ENCODE measurements at places on chromosomes 3 and 15.

DNA sequence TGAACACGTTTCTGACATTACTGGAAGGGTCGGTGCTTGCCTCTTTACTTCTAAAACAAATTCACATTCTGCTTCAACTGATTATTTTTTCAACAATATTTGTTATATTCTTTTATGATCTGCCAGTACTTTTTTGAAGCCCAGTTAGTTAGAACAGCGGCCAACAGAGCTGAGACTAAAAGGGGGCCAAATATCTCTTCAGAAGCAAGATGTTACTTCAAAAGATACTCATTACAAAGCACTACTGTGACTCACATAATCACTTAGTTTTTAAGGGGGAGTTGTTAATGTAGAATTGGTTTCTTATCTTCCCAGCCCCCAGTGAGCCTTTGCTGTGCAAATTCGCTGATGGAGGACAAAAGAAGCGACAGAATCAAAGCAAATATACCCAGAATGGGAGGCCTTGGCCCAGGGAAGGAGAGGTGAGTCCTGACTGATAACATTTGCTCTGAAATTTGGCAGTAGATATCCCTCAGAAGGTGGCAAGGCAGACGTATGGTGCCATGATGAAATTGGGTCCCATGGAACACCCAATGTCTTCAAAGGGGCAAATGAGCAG is 587.8 kb downstream of the RBMS3 start:
- DNase-seq = no peak

DNA sequence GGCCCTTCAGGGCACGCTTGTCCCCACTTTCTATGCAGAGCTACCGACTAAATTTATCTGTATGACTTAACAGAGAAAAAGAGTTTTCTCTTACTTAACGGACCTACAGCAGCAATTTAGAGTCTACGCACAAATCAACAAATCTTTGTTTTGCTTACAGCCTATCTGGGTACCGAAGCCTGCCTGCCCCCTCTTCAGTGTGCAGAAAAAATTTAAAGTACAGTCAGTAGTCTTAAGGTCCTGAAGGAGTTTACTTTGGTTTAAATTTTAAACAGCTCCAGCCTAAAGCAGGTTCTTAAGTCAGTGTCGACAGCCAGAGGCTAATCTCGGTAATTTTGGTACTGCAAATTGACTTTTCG is 570 bp downstream of the SACM1L start:
- DNase-seq = no peak

DNA sequence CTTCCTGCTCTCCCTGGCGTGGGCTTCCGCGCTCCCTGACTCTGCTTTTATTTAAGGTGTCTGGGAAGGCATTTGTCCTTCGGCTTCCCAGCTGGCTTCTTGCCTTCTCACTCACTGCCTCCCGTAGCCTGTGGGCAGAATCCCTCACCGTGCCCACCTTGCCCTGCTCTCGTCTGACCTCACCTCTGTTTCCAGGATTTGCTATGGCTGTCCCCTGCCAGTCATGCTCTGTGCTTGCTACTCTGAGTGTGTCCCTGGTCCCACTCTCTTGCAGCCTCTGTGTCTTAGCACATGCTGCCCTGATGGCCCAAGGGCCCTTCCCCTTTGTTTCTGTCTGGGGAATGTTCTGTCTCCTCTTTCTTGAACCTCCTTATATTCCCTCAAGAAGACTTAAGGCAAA is 26.2 kb downstream of the LPP start:
- no peak for DNase-seq

GRCh38 chr3:195113048-195113447 is 157.9 kb downstream of the XXYLT1 start:
- no peak for DNase-seq

DNA sequence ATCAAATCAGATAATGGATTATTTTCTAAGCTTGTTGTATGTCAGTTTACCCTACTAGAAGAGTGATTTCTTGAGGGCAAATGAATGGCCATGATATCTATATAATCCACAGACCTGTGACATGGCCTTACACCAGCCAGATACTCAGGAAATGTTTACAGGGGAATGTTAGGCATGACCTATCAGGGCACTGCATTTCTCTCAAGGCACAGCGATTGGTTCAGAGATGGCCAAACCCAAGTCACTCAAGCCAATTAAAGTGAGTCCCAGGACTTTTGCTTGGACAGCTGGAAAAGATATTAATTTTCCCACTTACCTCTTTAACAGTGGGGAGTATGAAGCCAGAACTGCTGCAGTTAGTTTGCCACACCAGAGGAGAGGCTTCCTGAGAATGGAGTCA is 28.7 kb upstream of the GATA2 start:
- DNase-seq = no peak

DNA sequence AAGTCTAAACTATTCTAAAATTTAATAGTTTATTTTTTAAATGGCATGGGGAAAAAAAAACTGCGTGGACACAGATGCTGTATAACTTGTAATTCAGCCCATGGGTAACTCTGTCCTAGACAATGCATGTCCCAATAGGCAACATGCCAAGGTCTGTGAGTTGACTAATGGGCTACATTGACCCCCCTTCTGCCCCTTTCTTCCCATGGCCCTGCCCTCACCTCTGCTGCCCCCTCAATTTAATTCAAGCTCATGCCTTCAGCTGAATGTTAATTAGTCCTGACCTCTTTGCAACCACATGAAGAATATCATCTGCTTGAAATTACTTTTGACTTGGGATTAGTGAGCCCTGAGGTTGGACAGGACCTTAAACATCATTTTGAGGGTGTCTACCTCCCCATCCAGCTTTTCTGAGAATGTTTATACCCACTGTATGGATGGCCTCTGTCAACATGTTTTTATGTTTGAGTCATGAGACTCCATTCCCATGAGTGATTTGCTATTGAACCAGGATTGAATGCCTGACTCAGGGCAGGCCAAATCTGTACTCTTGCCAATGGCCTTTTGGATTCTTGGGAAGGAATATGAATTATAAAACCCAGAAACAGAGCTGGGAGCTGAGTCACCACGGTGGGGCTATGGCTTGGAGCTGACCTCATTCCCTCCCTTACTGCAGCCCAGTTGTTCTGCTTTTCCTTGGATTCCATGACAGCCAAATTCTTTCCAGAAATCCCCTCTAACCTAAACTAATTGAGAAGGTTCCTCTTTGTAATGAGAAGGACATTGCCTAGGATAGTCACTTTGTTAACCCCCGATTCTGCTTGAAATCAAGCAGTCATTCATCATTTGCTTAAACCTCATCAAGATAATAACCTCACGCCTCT is 33.5 kb upstream of the PDE8A start:
- peak; percentile 71 for DNase-seq

DNA sequence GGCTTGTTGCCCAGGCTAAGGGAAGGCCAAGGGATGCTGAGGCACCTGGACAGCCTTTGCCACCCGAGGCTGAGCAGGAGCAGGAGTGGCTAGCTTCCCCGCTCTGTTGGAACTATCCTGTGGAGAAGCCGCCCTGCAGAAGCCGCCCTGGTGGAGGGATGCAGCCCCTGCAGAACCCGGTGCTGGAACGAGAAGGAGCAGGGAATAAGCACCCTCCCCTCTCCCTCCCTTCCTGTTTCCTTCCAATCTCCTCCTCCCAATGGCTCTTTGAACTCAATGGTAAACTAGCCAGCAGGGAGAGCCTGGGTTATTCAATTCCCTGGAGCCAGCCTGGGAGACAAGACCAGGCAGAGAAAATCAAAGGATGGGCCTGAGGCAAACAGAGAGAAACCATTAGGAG is 11.8 kb upstream of the HRG start:
- no peak for DNase-seq

GRCh38 chr3:69368129-69368741 is 17.7 kb downstream of the FRMD4B start:
- DNase-seq = no peak

GRCh38 chr3:106862067-106862466 is 515.2 kb upstream of the CCDC54 start:
- peak; percentile 44 for DNase-seq

- DNase-seq = no peak
Measured at GRCh38 chr15:99096894-99097426, 7.9 kb upstream of the SYNM start.

GRCh38 chr3:119350114-119350513 is 55.9 kb downstream of the ARHGAP31 start:
- no peak for DNase-seq

DNA sequence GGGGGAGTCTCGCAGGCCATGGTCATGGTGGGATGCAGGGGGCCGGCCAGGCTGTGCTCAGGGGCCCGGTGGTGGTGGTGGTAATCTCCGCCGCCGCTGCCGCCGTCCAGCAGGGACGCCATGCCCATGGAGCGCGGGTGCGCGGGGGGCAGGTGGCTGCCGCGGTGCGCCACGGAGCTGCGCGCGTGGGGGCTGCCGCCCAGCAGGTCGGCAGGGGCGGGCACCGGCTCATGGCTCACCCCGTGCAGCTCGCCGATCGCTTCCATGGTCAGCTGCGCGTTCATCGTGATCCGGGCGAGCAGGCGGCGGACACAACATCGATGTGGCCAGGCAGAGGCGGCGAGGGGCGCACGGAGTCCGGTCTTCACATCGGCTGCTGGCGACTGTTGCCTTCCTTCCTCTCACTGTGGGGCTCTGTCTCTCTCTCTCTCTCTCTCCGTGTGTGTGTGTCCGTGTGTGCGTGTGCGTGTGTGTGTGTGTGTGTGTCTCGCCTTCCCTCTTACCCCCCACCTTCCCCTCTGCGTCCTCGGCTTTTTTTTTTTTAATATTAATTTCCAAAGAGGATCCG is 451 bp downstream of the ONECUT1 start:
- no peak for DNase-seq

DNA sequence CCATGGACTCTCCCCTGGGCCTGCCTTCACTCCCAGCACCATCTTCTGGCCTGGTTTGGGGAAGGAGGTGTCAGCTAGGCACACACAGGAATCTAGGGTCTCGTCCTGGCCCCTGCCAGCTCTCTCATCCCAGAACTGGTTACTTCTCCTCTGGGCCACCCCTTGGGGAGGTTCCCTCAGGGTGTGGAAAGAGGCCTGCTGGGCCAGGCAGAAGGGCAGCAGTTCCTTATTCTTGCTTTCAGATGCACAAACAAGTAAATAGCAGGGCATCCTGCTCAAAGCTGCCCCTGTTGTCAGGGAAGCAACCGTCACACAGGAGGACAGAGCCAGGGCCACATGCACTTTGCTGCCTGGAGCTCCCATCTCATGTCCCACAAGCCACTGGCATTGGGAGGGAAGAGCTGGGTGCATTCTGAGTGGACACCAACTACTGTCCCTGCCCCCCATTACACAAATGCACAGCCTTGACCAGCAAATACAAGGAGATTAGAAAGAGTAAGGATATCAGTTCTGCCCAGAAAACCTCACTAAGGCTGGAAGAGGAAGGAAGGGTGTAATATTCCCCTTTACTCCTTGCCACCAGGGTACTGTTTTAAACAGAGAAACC is 108.8 kb upstream of the HACD2 start:
- no peak for DNase-seq

DNA sequence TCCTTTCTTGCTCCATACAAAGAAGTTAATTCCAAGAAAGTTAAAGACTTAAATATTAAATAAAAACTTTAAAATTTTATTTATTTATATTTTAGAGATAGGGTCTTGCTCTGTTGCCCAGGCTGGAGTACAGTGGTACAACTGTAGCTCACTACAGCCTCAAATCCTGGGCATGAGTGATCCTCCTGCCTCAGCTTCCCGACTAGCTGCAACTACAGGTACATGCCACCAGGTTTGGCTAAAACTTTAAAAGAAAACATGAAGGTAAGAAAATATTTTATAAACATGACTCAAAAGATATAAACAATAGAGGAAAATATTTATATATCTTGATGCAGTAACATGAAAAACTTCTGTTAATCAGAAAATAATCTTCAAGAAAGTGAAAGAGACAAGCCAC is 33.2 kb downstream of the ADIPOQ start:
- no peak for DNase-seq

DNA sequence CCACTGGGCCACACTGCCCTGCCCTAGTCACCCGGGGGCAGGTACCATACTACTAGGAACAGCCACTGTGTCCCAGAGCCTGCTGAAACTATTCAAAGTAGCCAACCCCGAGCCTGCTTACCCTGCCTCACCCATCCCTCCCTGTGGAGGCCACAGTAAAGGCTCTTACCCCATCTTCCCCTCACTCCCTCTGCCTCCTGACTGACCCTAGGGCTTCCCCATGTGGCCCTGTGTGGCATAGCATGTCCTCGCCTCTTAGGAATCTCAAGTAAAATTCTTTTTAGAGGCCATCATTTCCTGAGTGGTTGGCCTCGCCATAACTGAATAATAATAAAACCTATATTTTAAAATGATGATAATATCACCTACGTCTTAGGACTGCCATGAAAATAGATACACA is 112.2 kb upstream of the SLC6A11 start:
- peak; percentile 7 for DNase-seq

GRCh38 chr3:42149975-42150374 is 58.8 kb downstream of the TRAK1 start:
- no peak for DNase-seq

DNA sequence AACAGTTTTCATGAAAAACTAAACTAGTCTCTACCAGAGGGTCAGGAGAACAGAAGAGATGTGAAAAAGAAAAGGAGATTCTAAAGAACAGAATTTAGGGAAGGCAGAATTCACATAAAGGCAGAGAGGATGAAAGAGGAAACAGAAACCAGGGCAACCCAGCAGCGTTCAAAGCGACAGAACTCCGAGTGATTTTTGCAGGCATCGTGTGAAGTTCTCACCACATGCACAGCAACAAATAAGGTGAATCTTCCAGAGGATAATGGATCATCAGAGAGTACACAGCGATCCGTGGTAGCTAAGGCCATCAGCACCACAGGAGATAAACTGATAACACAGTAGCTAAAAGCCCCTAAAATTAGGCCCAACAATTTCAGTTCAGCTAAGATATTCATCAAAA is 250.8 kb upstream of the THBS1 start:
- no peak for DNase-seq

GRCh38 chr3:15102836-15103235 is 3.9 kb upstream of the RBSN start:
- DNase-seq = no peak
